Fibroblast of upper back skin (primary cell): ENCODE measurements at places on chromosomes 11 and 22.
A peak's percentile ranks its signal among the peaks of the same experiment; 100 is the strongest.

- peak; percentile 24 for DNase-seq
Observed at GRCh38 chr11:2452321-2453012, 7.7 kb downstream of the KCNQ1 start.

DNA sequence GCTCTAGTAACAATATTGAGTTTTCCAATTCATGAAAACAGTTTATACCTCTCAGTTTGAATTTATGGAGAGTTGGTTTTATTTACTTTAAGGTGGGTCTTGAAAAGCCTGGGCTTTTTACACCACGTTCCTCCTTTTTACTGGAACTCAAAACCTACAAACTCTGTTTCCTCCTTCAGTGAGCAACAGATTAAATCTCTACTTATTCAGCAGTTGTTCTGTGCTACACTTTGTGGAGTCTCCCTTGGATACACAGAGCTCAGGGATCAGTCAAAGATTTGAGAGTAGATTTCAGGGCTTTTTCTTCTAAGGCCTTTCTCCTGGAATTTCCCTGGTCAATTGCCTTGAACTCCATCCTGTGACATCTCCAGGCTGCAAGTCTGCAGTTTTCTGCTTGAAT is 3.5 kb downstream of the NXPE1 start:
- no peak for DNase-seq

DNA sequence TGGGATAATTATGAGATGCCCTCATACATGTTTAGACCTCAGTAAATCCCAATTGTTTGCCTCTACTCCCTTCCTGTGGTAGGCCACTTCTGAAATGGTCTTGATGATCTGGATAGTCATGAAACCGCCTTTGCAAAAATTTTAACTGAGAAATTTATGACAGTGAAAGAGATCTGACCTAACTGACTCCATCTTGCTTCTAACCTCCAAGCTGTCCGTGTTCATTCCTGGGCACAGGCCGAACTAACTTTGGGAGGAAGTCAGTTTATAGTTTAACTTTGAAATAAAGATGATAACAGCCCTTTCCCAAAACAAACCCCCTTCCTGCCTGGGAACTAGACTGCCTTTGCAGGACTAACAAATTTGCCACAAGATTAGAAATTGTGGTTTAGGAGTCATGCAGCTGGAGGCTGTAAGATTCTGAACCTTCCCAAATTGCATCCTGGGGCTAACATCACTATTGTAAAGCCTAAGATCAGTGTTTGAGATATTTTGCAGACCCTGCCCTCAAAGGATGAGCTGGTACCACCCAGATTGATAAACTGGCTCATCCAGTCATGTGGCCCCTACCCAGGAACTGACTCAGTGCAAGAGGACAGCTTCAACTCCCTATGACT is 19.9 kb upstream of the CTR9 start:
- no peak for DNase-seq

GRCh38 chr11:72683782-72684200 is 9.6 kb upstream of the PDE2A start:
- peak; percentile 24 for DNase-seq

GRCh38 chr11:16737818-16738192 is 642 bp upstream of the C11orf58 start:
- DNase-seq: peak; percentile 11

DNA sequence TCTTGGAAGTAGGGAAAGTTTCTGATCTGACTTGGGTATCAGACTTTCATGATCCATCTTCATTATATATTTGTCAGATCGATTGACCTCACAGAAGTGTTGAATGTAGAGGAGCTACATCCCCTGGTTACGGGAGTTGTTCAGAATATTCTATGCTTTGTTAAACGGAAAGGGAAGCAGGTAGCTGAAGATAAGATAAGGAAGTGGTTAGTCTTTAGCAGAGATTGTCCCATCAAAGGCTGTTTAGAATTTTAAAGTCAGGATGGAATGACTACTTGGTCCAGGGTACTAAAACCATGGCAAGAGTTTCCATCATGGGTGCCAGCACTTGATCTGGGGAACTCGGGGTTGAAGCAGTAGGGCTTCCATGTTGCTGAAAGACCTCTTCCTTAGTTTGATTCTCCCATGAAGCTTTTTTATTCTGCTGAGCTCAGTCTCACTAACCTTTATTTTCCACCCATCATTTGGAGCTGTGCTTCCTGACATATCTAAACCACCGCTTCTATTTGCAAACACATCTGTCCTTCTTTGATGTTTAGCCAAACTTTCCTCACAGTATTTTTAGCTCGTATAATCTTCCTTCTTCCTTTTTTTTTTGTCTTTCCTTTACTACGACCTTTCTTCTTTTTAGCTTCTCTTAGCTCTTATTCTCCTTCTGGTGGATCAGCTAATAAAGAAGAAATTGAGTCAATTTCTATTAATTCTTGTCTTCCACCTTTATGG is 4.0 kb upstream of the C22orf31 start:
- DNase-seq: no peak

GRCh38 chr11:122765487-122766131 is 72.7 kb upstream of the CRTAM start:
- no peak for DNase-seq

- DNase-seq: no peak
Observed at GRCh38 chr22:41968601-41969000, 642 bp upstream of the SEPTIN3 start.

DNA sequence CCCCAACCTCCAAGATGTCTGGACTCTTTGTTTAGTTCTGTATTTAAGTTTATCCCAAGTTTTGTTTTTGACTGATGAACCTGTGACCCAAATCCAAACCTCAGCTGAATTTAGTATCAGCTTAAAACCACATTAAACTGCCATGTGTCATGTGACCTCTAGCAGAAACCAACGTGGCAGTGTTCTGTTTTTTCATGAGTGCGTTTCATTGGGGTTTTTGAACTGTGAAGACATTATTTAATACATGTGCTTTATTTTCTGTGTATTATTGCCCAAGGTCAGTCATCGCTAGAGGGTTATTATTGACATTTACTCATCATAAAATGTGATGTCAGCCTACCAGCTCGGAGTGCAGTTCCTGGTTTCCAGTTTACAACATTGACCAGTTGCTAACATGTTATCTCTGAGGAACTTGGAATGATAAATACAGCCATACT is 1.8 kb downstream of the TLCD5 start:
- no peak for DNase-seq

GRCh38 chr11:1828542-1828941 is 6.2 kb upstream of the SYT8 start:
- DNase-seq: no peak

GRCh38 chr11:133835593-133836548 is 9.4 kb downstream of the SPATA19 start:
- no peak for DNase-seq

DNA sequence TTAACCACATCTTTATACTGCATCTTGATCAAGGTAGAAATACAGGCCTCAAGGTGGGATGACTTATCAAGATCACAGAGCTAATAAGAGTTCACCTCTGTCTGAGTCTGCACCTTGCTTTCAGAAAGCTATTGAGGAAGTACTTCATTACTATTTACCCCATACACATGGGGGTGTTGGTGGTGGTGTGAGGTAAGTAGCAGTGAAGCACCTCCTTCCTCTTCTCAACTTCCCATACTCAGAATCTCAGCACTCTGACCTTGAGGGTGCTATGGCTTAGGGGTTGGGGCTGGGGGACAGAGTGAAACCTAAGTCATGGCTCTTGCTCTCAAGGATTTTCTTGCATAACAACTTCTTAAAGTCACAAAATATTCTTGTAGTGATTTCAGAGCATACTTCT is 56.9 kb downstream of the ME3 start:
- DNase-seq: no peak

- no peak for DNase-seq
Observed at GRCh38 chr22:32771756-32772155, 29.7 kb upstream of the TIMP3 start.

DNA sequence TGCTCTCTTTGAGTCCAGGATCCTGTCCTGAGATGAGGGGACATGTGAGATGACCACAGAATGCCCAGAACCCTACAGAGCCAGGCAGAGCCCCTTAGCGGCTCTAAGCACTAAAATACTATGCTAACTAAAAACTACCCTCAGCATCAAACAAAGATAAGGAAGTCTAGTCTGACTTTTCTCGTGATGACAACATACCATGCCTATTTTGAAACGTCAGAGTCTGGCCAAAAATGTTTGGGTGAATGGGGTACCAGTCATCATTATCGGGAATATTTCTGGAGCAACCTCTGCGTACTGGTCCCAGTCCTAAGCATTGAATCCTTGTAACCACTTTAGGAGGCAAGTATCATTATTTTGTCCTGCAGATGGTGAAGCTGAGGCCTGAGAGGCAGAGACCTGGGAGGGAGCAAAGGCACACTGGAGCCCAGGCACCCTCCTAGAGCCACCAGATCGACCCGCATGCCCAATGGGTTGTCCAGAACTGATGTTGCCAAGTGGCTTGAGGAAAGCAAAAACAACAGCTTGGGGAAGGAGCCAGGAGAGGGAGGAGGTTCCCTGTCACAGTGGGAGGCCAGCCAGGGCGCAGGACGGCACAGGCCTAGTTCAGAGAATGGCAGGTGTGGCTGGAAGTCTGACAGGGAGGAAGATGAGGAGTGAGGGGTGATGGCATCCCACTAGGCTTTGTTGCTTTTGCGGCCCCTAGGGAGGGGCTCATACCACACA is 7.2 kb upstream of the OSM start:
- DNase-seq: no peak

DNA sequence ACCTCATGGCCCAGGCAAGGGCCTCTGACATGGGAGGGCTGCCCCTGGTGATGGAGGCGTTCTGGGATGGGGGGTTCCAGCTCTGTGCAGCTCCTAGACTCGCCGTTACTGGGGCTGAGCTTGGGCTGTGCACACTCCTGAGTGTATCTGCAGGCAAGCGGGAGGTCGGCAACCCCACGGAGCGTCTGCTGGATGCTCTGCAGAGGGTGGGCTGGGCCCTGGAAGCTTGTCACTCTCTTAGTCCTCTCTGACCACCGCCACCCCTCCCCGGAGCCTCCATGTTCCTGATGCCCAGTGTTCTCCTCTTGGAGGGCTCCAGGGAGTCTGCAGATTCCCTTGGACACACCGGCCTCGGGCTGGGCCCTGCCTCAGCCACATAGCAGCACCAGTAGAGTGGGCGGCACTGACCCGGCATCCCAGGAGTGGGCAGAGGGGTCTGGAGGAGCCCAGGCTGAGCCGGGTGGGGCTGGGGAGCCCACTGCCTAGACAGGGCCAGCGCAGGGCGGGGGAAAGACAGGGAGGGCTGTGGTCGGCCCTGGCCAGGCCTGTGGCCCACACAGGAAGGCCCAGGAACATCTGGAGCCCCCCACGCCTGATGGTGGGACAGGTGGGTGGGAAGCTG is 20.6 kb upstream of the MUC5B start:
- DNase-seq: no peak

DNA sequence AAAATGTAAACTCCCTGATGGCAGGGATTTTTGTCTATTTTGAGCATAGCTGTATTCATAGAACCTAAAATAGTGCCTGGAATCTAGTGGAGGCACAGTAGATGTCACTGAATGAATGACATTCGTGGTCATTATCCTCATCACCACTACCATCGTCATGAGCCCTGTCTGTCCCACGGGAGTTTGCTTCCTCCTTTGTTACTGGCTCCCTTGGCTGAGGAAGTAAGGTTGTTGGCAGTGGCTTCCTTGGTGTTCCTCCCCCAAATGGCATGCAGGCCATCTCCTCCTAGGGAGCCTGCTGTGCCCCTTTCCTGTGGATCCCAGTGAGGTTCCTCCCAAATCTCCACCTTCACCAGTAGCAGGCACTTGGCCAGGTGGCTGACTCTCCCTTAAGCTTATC is 183.0 kb downstream of the CEP164 start:
- DNase-seq: no peak

DNA sequence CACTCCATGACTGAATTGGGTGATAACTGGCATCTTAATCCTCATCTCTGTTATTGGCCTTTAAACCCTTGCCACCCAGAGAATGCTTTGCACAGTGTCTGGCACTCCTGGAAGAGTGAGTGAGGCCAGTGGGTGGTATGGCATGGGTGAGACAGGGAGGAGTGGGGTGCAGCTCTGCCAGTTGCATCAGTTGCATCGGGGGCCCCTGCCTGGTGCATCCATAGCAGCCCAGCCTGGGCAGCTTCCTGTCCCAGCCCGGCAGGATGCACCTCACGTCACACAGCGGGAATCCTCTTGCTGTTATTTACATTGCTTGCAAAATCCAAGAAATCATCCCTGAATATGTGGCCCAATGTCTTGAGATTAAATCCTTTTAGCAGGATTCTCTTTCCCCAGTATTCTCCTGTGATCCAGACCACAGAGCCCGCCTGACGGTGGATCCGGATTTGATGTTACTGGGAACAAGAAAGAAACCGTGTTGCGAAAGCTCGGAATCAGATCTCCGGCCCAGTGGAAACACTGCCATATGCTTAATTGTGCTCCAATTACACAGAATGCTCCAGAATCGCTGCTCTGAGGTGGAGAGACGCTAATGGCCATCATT is 37.6 kb upstream of the MN1 start:
- DNase-seq: no peak

DNA sequence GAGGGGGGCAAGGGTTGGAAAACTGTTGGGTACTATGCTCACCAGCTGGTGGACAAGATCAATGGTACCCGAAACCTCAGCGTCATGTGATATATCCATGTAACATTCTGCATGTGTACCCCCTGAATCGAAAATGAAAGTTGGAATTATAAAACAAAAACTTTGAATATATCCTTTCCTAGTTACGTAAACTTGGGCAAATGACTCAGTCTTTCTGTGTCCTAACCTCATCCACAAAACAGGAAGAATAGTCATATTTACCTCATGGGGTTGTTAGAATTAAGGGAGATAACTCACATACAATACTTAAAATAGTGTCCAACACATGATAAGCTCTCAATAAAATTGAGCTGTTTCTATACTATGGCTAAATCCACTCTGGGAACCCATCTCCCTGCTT is 620.1 kb upstream of the KIRREL3 start:
- no peak for DNase-seq

DNA sequence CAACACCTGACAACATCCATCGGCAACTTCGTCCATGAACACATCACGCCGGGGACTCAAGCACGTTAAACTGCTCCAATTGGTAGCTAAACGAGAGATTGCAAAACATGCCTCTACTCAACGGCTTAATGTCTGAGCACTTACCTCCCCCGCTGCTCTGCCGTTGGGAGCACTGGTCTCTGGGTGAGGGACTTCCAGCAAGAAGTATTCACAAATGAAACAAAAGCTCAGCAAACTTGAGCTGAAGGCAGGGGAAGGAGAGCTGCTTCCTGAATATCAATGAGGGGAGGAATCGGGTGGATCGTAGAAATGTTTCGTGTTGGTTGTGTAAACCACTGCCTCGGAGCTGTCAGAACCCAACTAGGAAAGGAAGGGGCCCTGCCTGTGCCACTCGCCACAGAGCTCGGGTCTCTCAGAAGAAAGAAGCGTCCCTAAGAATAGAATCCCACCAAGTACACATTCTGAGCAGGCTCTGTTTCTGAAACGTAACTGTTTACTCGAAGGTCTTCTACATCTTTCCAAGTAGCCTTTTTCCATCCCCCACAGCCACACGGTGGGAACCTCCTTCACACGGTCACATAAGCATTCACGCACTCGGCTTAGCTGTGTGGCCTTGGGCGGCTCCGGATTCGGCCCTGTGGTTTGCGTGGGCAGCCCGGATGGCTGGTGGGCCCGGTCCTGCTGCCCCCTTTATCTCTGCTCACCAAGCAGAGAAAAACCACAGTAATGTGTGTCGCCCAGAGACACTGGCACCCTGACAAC is at the start of gene MLC1:
MLC1 (minus strand) TSS at position 216 of the 762 bp plus-strand sequence. CDS start 524 bp downstream, outside the sequence.
- no peak for DNase-seq
